ENCODE measurements at places on chromosomes 2 and 18.
A peak's percentile ranks its signal among the peaks of the same experiment; 100 is the strongest.

DNA sequence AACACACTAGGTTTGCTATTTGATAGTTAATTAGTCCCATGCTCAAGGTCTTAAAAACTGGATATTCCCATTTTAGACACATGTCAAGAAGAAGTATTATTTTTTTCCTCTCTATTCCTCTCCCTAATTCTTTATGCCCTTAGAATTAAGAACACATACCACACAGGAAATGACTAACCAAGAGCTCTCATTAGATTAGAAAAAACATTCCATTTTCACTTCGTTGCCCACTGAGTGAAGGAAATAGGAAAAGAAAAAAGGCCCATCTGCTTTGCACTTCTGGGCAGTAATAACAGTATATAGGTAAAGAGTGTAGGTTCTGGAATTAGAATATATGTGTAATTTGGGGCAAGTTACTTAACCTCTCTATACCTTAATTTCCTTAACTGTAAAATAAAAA, 26.9 kb downstream of the ACADL start:
- DNase-seq = no peak

GRCh38 chr2:148726228-148726627, 81.7 kb downstream of the EPC2 start:
- DNase-seq = no peak

- DNase-seq = no peak
These were observed 257.0 kb downstream of the MREG start for GRCh38 chr2:215756346-215756730.

DNA sequence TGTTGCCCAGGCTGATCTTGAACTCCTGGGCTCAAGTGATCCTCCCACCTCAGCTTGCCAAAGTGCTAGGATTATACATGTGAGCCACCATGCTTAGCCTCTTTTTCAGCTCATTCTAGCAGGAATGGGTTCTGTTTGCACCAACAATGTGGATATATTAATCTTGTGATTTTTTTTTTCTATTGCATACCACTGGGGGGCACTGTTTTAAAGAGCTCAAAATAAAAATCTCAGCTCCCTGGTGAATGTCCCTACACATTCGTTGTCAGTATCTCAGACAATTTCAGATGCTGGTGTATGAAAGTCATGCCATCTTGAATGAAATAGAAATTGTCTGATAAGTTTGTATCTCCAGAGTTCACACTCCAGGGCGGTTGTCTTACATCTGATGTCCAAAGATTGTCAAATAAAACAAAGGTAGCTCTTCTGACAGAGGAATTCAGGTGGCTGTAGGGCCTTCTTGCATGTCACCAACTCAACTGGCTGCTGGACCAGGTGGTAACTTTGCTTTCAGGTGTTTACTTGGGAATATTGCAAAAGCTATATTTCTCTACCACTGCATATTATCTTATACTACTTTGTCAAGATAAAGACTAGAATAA, 3.1 kb upstream of the MATN3 start:
- peak; percentile 69 for DNase-seq

DNA sequence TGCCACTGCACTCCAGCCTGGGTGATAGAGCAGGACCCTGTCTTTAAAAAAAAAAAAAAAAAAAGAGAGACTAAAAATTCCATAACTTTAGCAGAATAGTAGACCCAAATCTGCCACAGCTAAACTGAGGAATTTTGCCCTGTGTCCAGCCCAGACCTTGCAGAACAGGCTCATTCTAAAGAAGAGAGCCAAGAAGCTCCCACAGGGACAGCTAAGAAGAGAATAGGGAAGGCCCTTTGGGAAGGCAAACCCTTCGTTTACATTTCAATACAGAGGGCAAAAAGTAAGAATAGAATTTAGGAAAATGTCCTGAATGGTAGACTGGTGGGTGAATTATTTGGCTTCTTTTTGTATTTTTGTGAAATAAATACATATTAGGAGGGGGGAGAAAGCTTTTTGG, 21.5 kb upstream of the BZW1 start:
- no peak for DNase-seq

- no peak for DNase-seq
These were observed 262.9 kb upstream of the KLHL29 start for GRCh38 chr2:23121968-23122648.

DNA sequence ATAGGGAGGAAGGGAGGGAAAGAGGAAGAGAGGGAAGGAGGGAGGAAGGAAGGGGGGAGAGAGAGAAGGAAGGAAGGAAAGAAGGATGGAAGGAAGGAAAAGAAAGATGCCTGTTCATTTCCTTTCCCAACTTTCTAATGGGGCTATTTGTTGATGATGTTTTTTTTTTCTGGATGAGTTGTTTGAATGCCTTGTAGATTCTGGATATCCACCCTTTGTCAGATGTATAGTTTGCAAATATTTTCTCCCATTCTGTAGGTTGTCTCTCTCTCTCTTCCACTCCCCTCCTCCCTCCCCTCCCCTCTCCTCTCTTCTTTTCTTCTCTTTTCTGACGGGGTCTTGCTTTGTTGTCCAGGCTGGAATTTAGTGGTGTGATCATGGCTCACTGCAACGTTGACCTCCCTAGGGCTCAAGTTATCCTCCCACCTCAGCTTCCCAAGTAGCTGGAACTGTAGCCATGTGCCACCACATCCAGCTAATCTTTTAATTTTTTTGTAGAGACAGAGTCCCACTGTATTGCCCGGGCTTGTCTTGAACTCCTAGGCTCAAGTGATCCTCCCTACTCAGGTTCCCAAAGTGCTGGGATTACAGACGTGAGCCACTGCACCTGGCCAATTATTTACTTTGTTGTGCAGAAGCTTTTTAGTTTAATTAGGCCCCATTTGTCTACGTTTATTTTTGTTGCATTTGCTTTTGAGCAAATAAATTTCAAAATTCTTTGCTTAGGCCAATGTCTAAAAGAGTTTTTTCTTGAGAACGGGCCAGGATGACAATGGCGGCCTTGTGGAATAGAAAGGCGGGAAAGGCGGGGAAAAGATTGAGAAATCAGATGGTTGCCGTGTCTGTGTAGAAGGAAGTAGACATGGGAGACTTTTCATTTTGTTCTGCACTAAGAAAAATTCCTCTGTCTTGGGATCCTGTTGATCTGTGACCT, 57.3 kb upstream of the FAM117B start:
- no peak for DNase-seq

GRCh38 chr2:166335284-166335683, 40.5 kb downstream of the SCN9A start:
- DNase-seq = no peak

DNA sequence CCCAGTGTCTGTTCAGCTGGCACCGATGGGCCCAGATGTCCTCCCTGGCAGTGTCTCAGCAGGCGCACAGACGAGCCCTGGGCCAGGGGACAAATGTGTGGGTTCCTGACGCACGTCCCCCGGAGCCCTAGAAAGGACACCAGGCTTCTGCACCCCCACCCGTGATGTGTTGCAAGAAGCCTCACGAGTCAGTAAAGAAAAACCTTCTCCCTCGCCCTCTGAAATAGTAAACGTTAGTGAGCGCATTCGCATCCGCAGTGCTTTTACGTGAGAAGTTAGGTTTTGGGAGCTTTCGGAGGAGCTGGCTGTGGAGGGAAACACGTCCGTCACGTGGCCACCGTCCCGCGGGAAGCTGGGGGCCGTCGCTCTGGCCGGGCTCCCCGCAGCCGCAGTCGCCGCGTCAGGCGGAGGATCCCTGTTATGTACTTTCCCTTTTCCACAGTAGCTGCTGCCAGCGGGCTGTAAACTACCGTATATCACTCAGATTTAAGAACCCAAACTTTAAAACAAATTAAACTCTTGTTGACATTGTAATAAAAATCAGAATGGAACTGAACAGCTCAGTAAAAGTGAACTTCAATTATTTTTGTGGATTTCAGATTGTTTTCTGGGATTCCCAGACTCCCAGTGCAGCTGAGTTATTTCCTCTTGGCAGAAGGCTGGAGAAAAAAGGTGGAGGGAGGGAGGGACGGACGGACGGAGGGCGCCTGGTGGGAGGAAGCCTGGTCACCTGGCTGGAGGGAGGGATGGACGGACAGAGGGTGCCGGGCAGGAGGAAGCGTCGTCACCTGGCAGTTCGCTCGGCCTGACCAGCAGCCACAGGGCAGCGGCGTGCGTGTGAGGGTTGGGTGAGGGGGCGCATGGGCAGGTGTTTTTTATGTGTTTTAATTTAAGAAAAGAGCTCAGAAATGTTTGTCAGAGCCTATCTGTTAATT, 112.1 kb downstream of the NFATC1 start:
- peak; percentile 6 for DNase-seq

- DNase-seq = no peak
These were observed 609.5 kb downstream of the EPHA4 start for GRCh38 chr2:220962556-220962955.

- no peak for DNase-seq
These were observed 318.1 kb downstream of the TRIB2 start for GRCh38 chr2:13034861-13035260.

DNA sequence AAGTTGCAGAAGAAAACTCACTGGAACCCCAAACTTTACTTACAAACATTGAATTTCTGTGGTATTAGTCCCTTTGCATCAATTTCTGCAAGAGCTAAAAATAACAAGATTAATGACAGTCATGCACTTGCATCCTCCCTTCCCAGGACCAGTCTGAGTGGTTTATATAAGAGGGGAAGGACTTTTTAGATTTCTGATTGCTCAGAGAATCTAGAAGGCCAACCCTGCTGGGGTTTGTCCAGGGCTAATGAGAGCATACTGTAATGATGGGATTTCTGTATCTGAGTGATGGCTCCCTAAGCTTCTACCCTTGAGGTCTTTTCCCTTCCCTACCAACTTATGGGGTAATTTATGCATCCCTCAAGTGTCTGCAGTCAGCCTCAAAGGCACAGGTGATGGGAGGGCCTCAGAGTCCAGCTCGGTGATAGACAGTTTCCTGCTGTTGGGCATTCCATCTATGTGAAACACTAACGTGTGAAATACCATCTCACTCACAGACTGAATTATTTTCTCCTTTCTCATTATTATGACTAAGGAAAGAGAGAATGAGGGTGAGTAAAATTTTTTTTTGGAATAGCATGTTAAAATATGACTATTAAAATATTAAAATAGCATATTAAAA, 556.3 kb downstream of the RIT2 start:
- DNase-seq = no peak

- DNase-seq = no peak
These were observed 83.9 kb upstream of the PGAP1 start for GRCh38 chr2:197010200-197011020.

GRCh38 chr2:127683757-127684156, 8.4 kb upstream of the LIMS2 start:
- DNase-seq = no peak

- DNase-seq = no peak
These were observed 787.6 kb upstream of the GCFC2 start for GRCh38 chr2:76498360-76498759.

DNA sequence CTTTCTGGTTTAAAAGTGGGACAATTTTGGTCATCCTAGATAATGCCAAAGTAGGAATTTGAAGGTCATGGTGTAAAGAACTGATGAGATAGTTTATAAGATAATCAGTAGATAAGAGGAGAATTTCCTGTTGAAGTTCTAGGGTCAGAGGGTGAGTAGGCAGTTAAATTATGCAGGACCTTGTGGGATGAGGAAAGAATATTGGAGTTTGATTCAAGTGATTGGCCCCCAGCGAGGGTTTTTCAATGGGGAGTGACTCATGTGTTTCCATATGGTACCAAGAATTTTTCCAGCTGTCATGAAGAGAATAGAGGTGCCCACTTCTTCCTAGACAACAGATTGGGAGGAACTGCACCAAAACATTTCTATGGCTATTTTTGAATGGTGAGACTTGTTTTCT, 940.2 kb upstream of the ZEB2 start:
- DNase-seq = no peak

GRCh38 chr18:63158012-63158631, 161.4 kb downstream of the BCL2 start:
- no peak for DNase-seq
